ENCODE measurements at places on chromosomes 7 and 10. TPM values are rescaled to one million over a fixed set of nuclear protein-coding genes. Genes with fewer than 3 reads are reported as not detected.

DKK1 gene
- polyA plus RNA-seq = 42.8 TPM

ABCB8 gene
- polyA plus RNA-seq = 41.2 TPM

CALN1 gene
- 0.28 TPM for polyA plus RNA-seq

MYL10 gene
- 1.2 TPM for polyA plus RNA-seq

VPS41 gene
- polyA plus RNA-seq = 43.6 TPM

VPS37D gene
- polyA plus RNA-seq = 7.5 TPM

SPDYE9 gene
- 0.38 TPM for polyA plus RNA-seq

GNGT1 gene
- polyA plus RNA-seq = not detected

LBX1 gene
- 0.33 TPM for polyA plus RNA-seq

SRRM3 gene
- 3.1 TPM for polyA plus RNA-seq

CRHR2 gene
- 0.19 TPM for polyA plus RNA-seq

CYREN gene
- 53.5 TPM for polyA plus RNA-seq

PNLIPRP3 gene
- polyA plus RNA-seq = 0.46 TPM

FEZF1 gene
- polyA plus RNA-seq = 0.19 TPM

Measured in hepatocyte (in vitro differentiated cells).